ENCODE measurements at places on chromosomes 7 and 10. TPM values are rescaled to one million over a fixed set of nuclear protein-coding genes. Genes with fewer than 3 reads are reported as not detected.

NSMCE4A gene
- polyA plus RNA-seq: 71.3 TPM

LRRD1 gene
- not detected for polyA plus RNA-seq

SUN3 gene
- polyA plus RNA-seq: not detected

PKD2L1 gene
- polyA plus RNA-seq: 0.10 TPM

NUTM2A gene
- 1.4 TPM for polyA plus RNA-seq

DOCK1 gene
- polyA plus RNA-seq: 16.8 TPM

AGAP9 gene
- 81.2 TPM for polyA plus RNA-seq

FAM237B gene
- polyA plus RNA-seq: not detected

CYP26C1 gene
- not detected for polyA plus RNA-seq

AEBP1 gene
- 34.8 TPM for polyA plus RNA-seq

UPK3BL2 gene
- 15.4 TPM for polyA plus RNA-seq

CLDN4 gene
- polyA plus RNA-seq: 115 TPM

WIPF3 gene
- 1.6 TPM for polyA plus RNA-seq

VAX1 gene
- polyA plus RNA-seq: not detected

GIMAP1 gene
- polyA plus RNA-seq: 0.89 TPM

MYL10 gene
- polyA plus RNA-seq: not detected

TMEM178B gene
- polyA plus RNA-seq: 0.30 TPM
